NCI-H1436 (cell line): ENCODE measurements at places on chromosomes 7 and 10.

GRCh38 chr7:142303650-142304049 is 45.8 kb upstream of the PRSS58 start:
- no peak for DNase-seq

DNA sequence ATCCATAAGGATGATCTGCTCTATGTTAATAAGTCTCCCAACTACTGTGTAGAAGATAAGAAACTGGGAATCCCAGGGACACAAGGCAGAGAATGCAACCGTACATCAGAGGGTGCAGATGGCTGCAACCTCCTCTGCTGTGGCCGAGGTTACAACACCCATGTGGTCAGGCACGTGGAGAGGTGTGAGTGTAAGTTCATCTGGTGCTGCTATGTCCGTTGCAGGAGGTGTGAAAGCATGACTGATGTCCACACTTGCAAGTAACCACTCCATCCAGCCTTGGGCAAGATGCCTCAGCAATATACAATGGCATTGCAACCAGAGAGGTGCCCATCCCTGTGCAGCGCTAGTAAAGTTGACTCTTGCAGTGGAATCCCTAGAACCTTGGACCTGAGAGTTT is 10.3 kb downstream of the WNT16 start:
- no peak for DNase-seq

DNA sequence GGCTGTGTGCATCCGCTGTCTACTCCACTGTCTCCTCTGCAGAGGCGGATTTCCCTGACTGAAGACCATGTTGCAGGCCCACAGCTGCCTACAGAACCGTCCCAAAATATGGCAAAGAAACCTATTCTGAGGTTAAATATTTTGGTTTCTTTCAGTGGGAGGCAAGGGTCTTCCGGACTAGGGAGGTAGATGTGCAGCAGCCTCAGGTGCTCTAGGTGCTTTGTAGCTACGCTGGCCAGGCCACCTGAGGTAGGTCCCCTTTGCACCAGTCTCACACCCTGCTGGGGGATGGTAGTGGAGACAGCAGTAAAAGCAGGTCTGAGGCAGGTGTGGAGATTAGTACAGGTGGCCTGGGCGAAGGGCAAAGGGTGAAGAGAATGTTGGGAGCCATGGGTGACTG is 8.2 kb upstream of the PILRB start:
- no peak for DNase-seq

DNA sequence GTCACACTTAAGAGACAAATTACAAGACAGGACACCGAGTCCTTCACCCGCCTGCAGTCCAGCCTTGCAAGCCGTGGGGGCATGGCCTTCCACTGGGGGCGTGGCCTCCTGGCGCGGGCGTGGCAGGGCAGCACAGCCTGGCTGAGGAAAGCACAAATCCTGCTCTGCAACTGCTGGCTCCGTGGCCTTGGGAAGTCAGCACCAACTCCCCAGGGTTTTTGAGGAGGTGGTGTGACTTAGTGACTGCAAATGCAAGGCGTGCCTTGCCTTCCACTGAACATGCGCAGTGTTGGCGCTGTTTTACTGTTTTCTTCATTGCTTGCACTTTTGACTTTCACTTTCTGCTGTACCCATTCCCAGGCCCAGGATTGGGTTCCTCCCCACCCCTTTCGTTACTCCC is 12.9 kb upstream of the BMS1 start:
- DNase-seq: peak; percentile 74

DNA sequence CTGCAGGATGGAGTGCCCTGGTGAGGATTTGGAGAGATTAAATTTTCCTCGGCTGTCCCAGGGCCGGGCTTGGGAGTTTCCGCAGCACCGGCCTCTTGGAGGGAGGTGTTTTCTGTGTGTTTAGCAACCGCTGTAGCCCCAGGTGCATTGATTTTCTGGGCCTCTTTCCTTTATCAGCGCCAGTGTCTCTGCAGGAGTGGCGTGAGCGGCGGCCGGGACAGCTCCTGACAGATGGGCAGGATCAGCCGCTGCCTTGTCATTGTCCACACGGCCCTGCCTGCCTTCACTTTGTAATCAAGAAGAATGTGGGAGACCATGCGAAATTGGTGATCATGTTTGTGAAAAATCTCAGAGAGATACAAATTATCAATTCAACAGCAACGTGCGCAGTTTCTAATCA is 32.4 kb downstream of the NKX6-2 start:
- no peak for DNase-seq

DNA sequence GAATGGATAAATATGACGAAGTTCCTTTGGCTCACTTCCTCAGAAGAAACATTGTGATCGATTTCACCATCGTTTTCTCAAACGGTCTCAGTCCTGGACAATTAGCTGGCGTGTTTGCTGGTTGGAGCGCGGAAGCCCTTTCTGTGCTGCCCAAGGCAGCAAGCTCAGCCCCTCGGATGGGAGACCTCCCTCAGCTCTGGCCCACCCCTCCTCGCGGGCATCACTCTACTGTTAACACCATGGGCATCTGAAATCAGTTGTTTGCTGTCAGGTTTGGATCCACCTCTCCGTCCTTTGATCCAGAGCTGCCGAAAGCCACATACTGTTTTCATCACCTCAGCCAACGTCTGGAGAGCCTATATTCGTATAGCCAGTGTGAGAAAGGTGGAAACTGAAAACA is 68.2 kb downstream of the C10orf143 start:
- DNase-seq: no peak

DNA sequence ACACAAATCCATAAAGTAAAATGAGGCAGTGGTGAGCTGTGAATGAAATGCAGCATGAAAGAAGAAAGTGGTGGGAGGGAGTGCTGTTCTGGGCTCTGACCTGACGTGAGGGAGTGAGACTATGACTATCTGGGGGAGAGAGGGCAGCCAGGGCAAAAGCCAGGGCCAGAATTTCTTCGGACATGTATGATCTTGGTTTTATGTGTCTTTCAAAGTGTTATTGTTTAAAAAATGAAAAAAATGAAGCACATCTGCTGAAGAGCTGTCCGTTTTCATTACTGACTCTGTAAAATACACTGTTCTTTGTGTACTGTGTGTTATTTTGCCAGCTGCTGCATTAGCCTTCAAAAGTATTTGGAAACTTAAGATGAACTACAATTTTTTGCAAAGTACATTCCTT is 70.2 kb upstream of the KLF14 start:
- DNase-seq: no peak

DNA sequence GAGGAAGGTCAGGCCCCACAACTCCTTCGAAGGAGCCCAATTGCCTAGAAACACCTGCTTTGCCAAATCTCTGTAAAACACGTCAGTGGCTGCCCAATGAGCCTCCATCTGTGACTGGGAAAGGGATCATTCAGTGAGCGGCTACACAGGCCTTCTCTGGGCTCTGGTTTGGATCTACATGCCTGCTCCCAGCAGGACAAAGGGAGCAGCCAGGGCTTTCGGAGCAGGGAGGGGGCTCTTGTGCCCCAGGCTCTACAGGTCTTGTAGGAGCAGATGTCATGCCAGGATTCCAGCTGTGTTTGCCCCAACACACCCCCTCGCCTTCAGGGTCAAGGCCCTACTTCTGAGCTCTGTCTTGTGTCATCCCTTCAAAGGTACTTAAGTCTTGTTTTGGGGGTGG is 73.5 kb downstream of the CLEC2L start:
- no peak for DNase-seq

GRCh38 chr7:105647591-105647990 is 66.3 kb upstream of the EFCAB10 start:
- DNase-seq: no peak

- DNase-seq: no peak
Observed at GRCh38 chr10:42816912-42817311, 34.3 kb downstream of the BMS1 start.

DNA sequence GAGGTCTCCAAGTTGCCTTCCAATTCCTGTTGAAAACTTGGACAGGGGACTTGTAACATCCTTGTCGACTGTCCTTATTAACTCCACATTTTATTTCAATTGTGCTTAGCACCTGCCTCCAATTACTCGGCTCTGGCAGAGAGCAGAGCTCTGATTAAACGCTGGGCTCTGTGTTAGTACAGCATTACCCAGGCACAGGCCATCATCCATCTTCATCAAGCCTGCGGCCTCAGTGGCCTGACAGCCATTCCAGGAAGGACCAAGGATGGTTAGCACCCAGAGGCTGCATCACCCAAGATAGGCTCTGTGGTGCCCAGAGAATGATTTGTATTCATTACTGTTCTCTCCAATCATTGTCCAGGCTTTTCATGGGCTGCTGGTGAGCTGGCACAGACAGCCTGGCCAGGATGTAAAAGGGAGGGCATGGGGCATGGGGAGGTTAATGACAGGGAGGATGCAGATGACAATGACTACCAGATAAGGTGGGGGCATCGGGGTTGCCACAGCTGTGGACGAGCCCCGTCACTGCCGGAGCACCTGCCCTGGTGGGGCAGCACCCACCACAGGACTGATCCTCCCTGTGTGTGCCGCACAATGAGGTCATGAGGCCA is 123.3 kb downstream of the PTPN20 start:
- no peak for DNase-seq

DNA sequence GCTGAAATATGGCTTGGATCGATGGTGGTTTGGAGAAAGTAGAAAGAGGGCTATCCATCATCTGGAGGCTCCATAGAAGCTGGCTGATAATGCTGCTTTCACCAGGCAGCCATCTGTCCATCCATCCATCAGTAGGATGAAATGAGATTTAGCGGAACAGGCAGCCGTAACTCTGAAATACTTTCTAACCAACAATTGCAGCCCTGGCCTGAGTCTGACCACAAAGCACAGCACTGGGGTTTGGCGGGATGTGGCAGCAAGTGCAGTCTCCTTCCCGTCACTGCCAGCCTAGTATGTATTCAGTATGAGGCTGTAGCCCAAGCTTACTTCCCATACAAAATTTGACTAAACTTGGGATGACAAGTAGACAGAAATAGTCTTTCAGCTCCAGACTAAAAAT is 38.0 kb downstream of the R3HCC1L start:
- no peak for DNase-seq

- DNase-seq: no peak
Observed at GRCh38 chr10:14062528-14063260, 268.0 kb downstream of the FRMD4A start.

DNA sequence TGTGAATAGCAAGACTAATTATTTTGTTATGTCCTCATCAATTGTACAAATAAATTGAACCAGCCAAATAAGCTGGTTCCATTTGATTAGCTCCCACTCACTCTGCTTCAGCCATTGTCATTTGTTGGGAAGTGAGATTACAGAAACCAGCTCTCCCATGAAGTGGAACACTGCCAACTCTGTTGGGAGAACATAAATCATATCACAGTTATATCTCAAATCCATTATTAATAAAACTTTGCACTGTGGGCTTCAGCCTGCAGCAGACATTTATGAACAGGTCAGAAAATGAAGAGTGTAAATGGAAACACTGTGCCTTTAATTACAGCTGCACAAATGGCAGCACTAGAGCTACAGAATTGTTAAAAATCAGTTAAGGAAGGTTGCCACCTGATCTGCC is 46.7 kb upstream of the TEX47 start:
- DNase-seq: no peak

DNA sequence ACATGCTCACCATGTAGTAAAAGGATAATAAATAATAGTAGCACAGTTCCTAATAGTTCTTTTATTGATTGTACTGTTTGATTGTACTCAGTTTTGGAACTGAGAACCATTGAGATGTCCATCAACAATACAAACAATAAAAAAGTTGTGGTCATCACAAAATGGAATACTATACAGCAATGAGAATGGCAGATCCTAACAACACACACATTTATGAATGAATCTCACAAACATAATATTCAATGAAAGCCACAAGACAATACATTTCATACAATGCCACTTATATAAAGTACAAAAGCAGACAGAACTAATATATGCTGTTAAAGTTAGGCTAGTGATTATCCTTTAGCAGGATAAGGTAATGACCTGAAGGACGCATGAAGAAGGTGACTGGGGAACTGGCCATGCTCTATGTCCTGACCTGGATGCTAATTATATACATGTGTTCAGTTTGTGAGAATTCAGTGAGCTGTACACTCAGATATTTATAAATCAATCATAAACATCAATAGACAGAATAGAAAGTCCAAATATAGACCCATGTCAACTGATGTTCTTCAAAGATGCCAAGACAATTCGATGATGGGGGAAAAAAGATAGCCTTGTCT is 70.0 kb downstream of the SMURF1 start:
- no peak for DNase-seq

GRCh38 chr7:28356619-28357018 is 55.7 kb upstream of the CREB5 start:
- DNase-seq: no peak

DNA sequence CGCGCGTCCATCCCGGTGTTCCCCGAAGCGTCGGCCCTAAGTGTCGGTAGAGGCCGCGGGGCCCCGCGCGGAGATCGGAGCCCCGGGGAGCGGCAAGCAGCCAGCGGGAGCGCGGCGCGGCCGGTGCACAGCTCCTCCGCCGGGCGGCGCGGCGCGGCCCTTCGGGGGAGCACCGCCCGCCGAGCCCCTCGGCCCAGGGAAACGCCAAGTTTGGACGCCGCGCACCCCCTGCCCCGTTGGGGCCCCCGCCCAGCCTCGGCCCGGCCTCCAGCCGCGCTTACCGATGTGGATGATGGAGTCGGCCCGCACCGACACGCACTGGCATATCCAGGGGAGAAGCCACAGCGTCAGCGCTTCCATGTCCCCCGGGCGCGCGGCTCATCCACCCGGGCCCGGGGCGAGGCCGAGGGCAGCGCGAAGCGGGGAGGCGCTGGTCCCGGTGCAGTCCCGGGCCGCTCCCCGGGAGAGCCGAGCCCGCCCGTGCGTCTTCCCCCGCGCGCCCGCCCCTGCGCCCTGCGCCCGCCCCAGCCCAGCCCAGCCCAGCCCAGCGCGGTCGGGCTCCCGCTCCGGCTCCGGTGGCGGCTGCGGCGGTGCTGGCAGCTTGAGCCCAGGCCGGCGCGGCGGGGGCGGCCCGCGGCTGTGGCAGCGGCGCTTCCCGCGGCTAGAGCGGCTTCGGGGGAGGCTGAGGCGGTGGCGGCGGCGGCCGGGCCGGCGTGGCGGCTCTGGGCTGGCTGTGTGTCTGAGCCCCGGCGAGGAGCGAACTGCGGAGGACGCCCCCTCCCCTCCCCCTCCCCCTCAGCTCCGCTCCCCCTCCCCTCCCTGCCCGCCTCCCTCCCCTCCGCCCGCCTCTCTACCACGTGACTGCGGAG is at the start of gene GRID1:
Gene GRID1, minus strand, starts transcription at position 763 of the 869 bp plus-strand sequence.
- DNase-seq: peak; percentile 64
